Adrenal gland (tissue), 19 donors: ENCODE measurements at places on chromosomes 7 and 10.

- no peak for DNase-seq
Measured at GRCh38 chr10:112954974-112955581, 5.0 kb downstream of the TCF7L2 start.

GRCh38 chr10:50395271-50395670 lies 144.0 kb upstream of the ASAH2 start:
- DNase-seq = peak; percentile 65

- no peak for DNase-seq
Measured at GRCh38 chr10:110989016-110989415, 69.6 kb downstream of the SHOC2 start.

DNA sequence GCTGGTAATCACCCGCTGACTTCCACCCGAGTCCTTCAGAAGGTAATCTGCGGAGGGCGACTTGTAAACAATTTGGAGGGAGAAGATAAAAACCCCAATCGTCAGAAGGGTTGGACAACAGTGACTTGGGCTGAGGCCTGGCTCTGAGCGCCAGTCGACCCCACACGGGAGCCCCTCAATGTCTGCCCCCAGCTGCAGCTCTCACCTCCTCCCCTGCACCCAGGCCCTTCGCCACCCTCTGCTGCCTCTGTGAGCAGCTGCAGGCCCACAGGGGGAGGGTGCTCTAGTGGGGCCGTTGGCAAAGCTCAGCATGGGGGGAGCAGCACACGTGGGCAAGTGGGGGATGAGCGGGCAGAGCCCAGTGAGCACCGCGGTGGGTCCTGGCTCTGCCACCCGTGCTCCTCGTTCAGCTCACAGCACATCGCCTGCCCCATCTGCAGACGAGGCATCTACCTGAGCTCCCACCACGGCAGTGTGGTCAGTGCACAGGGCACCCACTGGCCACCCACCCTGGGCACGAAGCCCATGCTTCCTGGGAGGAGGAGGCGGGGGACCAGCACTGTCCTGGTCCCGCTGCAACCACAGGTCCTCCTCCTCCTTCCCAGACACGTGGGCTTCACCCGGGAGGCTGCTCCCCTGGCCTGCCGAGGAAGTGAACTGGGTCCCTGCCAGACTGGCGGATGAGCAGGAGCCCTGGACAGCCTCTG lies 280.5 kb downstream of the ELFN1 start:
- DNase-seq = no peak
